NT2/D1 (cell line): ENCODE measurements at places on chromosomes 4 and X.

- DNase-seq = no peak
Observed at GRCh38 chr4:62544428-62544827, 1344.3 kb downstream of the ADGRL3 start.

DNA sequence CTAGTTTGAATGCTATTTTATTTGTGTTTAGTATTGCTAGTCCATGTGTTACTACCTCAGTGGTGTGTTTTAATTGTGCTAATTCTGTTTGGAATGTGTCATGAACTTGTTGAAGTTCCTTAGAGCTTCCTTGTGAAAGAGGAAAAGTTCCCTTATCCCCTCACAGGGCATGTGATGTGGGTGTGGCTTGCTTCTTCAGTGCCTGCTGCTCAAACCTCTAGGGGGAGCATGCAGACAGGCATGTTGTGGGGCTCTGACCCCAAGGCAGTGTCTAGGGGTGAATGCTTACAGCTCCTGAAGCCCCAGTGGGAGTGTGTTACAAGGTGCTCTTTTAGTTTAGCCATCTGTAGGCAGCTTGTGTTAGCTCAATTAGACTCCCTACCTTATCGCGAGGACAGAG lies 86.5 kb downstream of the MAGED4 start:
- peak; percentile 32 for DNase-seq

GRCh38 chr4:133594390-133595207 lies 445.5 kb downstream of the PCDH10 start:
- DNase-seq = no peak

- no peak for DNase-seq
Observed at GRCh38 chrX:9196961-9197640, 163.2 kb upstream of the FAM9B start.

- DNase-seq = no peak
Observed at GRCh38 chr4:173821876-173822275, 291.8 kb upstream of the HAND2 start.

GRCh38 chrX:113512700-113513395 lies 672.2 kb upstream of the AMOT start:
- no peak for DNase-seq

DNA sequence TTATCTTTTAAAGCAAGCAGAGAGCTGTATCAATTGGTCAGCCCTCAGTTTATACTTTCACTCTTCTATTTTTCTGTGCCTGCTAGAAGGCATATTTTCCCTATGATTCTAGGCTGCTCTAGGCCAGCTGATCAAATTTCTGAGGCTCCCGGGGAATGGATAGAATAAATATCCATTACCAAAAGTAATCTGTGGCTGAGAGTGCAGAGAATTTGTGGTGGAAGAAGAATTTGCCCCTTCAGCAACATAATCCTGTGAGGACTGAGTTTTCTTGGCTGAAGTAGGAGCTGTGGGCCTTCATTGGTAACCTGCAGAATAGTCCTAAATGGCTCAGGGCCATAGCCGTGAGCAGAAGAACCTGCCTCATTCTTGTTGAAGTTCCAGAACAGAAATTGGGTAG lies 314.6 kb upstream of the CASK start:
- DNase-seq = no peak

- no peak for DNase-seq
Observed at GRCh38 chr4:109465069-109465468, 31.5 kb downstream of the SEC24B start.

GRCh38 chr4:146567396-146567795 lies 45.7 kb upstream of the SLC10A7 start:
- no peak for DNase-seq
